ENCODE measurements at places on chromosomes 2 and 18.

GRCh38 chr2:8526403-8526696, 155.5 kb upstream of the ID2 start:
- no peak for DNase-seq

DNA sequence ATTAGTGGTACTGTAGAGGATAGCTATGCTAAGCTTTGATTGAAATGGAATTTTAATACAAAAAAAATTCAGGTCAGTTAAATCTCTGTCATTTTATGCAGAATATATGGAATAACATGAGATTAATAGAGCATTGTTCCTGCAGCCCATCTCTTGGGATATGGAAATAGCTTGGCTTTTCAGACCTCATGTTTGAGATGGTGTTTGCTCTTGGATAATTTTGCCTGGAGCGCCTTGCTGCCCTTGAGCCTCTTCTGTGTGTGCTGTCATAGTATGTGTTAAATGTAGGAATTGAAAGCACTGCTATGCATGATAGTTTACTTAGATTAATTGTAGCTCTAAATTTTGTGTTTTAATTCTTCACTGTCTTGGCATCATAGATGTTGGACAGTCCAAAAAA, 27.7 kb downstream of the GALNT1 start:
- no peak for DNase-seq

- DNase-seq: peak; percentile 22
Measured at GRCh38 chr18:5309888-5310470, 14.5 kb upstream of the ZBTB14 start.

DNA sequence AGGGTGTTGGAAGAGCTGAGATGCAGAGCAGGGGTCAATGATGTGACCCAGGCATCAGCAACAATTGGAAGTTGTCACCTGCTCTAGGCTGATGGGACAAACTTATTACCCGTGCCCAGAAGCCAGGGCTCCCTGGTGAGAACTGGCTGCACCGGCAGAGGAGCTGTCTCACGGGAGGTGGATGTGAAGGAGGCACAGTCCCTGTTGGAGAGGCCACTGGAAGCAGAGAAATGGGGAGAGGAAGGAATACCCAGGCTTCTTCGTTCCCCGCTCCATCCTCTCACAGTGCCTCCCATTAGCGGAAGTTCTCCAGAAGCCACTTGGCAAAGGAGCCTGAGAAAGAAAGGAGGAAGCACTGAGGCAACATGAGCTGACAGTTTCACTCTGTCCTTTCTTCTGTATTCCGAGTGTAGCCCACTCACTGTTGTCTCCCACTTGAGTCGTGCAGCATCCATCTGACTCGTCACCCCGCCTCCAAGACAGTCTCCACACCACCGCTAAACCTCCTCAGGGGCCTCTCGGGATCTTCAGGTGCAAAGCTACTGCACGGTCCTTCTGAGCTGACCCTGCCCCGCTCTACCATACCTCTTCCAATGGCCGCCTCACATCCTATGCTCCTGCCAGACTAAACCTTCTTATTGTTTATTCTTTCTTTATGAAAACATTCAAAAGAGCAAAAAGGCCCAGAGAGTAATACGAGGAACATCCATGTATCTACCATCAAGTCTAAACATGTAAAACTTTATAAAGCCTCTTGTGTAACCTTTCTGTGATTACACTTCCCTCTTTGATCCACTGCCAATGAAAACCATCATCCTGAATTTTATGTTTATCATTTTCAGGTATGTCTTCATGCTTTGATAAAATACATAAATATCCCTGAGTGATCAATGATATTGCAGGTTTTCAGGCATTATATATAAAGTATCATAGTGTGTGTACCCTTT, 19.1 kb upstream of the AFTPH start:
- DNase-seq: no peak

- DNase-seq: no peak
Measured at GRCh38 chr2:218754201-218754600, 27.7 kb upstream of the CYP27A1 start.

DNA sequence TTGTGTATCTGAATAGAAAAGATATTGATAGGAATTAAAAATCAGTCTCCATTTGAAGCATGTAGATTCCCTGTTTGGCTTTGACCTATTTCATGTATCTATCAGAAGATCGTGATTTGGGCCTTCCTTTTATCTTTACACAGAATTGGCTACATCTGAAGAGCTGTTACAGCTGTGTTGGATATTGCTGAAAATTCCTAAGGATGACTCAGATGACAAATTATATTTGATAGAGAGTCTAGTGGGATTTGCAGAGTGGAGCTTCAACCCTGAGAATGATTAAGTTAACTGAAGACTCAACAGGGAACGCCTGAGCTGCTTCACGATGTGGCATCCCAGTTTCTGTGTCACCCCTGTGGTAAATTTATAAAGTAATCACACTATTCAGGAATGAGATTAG, 4.9 kb upstream of the COL3A1 start:
- DNase-seq: no peak

DNA sequence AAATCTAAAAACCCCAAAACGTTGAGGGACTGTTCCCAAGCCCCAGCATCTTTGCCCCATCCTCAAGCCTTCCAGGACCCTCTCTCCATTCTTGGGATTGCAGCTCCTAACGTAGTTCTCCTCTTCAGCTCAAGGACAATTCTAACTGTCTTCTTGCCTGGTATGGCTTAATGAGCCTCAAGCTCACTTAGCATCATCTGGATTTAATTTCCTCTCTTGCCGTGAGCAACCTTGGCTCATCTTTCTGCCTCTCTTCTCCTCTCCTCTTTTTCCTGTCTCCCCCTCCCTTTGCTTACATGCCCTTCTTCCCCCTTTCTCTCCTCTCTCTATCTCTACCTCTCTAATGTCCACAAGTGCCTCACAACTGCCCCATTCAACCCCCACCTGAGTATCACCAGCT, 44.2 kb downstream of the TACR1 start:
- no peak for DNase-seq

GRCh38 chr18:1891641-1892040, 679.7 kb downstream of the METTL4 start:
- no peak for DNase-seq

Measured in NCI-H460 (cell line).